ENCODE measurements at places on chromosomes 4 and X.

DNA sequence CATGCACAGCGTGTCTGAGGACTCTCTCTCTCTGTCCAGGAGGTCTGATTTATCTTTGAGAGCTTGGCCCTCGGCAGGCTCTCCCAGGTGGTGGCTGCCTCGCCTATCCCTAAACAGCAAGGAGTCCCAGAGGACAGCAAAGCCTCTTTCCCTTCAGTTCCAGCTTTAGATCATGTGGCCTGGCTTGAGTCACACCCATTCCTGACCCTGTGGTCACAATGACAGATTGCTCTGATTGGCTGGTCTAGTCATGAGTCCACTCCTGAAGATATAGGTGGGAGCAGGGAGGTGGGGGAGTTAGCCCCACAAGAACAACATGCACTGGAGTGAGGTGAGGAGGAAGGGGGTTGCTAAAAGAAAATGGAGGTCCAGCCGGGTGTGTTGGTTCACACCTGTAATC lies 12.1 kb upstream of the PORCN start:
- no peak for DNase-seq

DNA sequence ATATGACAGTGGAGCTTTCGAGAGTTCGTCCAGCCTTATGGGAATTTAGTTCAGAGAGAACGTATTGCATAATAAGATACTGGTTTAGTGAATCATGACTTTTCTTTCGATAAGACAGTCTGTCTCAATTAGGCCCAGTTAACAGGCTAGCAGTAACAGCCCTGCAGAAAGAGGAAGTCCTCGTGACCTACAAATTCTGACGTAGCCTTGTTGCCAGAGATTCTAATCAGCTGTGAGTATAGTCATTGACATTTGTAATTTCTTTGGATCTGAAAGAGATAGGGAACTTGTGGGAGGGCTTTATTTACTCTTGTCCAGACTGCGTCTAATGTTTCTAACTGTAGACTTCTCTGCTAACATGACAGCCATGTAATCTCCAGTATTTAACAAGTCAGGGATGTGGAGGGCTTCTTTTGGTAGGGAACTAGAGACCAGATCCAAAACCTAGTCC lies 15.8 kb downstream of the ART3 start:
- DNase-seq: no peak

GRCh38 chr4:22502895-22503814 lies 12.7 kb downstream of the ADGRA3 start:
- DNase-seq: no peak

DNA sequence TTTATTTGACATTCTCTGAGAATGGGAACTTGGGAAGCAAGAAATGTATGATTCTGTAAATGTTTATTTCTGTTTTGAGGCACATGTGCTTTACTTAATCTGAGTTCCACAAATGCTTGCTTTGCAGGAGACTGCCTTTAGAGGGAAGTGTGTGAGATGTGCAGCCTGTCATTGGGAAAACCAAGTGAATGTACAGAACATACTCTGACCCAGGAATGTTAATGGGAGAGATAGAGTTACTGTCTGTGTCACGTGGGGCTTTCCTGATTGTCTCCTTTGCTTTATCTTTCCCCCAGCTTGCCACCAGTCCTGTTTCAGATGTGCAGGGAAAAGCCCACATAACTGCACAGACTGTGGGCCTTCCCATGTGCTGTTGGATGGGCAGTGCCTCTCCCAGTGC lies 218.6 kb upstream of the ANXA3 start:
- no peak for DNase-seq

DNA sequence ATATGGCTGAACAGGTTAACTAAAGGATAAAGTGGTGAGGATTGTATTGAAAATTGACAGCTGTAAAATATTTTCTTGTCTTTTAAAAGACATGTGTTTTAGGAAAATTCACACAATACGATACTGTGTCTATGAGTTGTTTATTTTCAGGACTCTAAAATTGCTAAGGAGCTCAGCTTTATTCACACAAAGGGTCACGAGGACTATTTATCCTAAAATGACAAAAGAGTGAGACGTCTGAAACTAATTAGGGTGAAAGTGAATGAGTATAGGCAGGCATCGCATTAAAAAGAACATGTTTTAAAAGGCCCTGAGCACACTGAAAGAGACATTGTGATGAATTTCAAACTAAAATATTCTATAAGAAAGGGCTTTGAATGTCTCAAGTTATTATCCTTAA lies 304.7 kb downstream of the SH2D1A start:
- DNase-seq: no peak

DNA sequence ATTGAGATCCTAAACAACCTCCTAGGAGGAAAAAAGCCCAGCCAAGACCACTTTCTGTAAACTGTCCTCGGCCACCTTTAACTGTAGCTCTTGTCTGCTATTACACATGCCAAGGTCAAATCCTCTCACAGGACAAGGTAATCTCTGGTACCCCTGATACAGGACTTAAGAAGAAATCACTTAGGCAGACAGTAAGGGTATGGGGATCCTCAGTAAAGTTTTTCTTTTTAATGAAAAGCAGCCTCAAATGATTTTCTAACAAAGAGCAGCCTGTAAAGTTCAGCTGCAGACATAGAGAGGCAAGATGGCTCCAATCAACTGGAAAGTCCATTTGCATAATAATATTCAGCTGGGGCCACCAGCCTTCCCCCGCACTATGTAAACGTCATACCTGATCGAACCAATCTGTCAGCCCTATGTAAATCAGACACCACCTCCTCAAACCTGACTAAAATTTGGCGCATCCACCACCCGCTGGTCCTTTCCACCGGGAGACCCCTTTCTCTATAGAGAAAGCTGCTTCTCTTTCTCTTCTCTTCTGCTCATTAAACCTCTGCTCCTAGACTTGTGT lies 14.6 kb upstream of the MPP1 start:
- no peak for DNase-seq

DNA sequence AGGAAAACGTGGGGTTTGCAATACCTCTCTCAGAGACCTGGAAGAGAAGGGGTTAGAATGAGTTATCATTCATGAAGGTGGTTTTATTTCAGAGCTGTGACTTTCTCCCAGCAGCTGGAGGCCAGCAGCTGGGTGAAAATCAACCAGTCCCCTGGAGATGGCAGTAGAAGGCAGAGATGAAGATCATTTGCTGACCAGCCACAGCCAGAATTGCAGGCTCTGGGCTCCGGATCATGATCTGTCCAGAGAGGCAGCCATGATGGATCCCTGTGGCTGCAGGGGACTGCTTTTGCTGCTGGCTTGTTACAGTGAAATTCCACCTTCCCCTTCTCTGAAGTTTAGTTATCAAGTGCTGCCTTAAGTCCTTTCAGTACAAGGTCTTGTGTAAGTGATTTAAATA lies 46.9 kb upstream of the TAB3 start:
- DNase-seq: no peak

DNA sequence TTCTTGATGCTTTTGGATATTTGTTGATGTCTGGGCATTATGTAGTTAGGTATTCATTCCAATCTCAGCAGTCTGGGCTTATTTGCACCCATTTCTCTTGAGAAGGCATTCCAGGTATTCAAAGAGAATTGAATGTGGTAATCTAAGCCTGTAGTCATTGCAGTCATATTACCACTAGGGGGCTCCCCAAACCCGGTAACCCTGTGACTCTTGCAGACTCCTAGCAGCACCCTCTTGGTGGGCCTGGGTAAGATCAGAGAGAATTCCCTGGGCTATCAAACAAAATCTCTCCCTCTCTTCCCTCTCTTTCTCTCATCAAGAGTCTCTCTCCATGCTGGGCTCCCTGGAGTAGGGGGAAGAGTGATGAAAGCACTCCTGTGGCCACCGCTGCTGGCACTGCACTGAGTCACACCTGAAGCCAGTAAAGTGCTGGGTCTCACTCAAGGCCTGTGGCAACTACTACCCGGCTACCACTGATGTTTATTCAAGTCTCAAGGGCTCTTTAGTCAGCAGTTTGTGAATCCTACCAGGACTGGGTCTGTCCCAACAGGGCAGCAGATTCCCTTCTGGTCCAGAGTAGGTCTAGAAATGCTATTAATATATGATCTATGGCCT lies 187.7 kb upstream of the NUDT10 start:
- no peak for DNase-seq

- no peak for DNase-seq
Measured at GRCh38 chrX:68299898-68300297, 133.4 kb downstream of the OPHN1 start.

GRCh38 chrX:48025561-48025960 lies 18.8 kb downstream of the SPACA5 start:
- no peak for DNase-seq

- no peak for DNase-seq
Measured at GRCh38 chr4:2891294-2891693, 47.6 kb downstream of the ADD1 start.

DNA sequence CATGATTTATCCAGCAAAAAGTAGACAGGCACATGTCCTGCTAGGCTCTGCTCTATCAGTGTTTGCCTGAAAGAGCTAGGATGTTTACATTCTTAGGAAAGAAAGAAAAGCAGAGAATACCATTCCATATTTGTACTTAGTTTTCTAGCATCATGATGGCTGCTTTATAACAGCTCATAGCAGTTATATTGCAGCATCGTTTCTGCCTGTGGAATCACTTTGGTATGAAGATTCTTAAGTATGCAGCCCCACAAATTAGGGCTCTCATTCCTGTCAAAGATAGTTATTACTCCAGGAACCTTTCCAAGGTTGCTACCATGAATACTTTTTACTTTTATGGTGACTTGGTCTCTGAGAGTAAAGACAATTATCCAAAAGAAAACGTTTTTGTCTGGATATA lies 119.0 kb upstream of the MYOZ2 start:
- DNase-seq: no peak

- no peak for DNase-seq
Measured at GRCh38 chrX:86016139-86016538, 31.2 kb downstream of the CHM start.

Data from stimulated activated CD8-positive, alpha-beta memory T cell treated with anti-CD3 and anti-CD28 coated beads, Interleukin-4, amount 100 ng/mL, for 1 hour (primary cell).